IPS DF 19.7 (cell line): ENCODE measurements at places on chromosomes 11 and 22.

DNA sequence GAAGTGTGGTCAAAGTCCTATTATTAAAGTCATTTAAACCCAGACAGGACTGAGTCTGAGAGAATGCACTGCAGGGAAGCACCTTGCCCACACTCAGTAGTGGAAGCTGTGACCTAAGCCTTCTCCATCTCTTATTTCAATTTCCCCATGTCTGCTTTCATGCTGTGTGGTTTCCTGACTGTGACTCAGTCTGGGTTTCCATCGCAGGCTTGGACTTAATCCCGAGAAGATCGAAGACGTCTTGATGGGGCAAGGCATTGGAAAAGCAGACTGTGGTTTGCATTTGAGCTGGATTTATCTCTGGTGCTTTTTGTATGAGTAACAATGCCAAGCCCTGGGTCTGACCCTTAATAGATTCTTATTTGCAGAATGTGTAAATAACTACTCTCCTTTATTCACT lies 238.9 kb downstream of the NTM start:
- no peak for DNase-seq

GRCh38 chr22:23218867-23219251 lies 38.5 kb downstream of the BCR start:
- DNase-seq = no peak

DNA sequence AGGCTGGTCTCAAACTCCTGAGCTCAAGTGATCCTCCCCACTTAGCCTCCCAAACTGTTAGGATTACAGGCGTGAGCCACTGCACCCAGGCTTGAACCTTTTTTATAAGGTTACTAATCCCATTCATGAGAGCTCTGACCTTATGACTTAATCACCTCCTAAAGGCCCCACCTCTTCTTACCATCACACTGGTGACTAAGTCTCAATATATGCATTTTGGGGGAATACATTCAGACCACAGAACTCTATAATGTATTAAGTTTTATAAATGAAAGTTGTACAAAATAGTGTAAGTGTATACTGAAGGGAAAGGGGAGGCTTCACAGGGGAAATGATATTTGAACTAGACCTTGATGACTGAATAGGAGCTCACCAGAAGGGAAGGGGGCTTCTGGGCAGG lies 28.4 kb upstream of the RBFOX2 start:
- no peak for DNase-seq

GRCh38 chr11:104337273-104337672 lies 173.3 kb upstream of the PDGFD start:
- DNase-seq = no peak

DNA sequence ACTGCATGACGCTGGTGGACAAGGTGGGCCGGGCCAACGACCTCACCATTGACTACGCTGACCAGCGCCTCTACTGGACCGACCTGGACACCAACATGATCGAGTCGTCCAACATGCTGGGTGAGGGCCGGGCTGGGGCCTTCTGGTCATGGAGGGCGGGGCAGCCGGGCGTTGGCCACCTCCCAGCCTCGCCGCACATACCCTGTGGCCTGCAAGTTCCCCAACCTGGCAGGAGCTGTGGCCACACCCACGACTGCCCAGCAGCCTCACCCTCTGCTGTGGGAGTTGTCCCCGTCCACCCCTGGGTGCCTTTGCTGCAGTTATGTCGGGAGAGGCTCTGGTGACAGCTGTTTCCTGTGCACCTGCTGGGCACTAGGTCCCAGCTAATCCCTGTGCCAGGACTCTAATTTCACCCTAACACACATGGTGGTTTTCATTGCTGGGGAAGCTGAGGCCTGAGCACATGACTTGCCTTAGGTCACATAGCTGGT lies 49.0 kb upstream of the PPP6R3 start:
- no peak for DNase-seq

DNA sequence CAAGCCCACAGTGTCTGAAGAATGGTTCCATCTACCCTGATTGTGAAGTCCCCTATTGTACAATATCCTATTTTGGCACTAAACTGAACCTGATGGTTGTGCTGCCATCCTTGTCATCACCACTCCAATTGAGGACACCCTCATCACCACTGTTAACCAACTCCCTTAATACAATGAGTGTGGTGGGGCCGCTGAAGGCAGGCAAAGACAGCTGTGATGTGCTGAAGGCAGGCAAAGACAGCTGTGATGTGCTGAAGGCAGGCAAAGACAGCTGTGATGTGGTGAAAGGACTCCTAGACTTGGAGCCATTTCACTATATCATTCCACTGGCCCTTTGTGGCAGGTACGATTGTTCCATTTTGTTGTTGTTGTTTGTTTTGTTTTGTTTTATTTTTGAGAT lies 481.6 kb downstream of the SOX6 start:
- no peak for DNase-seq

DNA sequence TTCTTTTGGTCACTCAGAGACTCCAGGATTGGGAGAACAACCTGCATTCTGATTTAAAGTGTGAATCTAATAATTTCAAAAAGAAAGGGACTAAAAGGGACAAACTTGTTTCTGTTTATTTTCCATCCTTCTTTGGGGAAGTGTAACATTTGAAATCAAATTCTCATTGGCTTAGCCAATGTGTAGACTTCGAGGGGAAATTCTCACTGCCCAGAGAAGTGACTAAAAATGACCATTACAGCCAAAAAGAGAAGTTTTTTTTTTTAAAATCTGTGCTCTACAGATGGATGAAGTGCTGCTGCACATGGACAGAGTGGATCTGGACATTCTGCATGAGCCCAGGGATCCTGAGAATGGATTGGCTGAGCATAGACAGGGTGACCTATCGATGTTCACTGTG lies 49.4 kb upstream of the ELF5 start:
- no peak for DNase-seq

DNA sequence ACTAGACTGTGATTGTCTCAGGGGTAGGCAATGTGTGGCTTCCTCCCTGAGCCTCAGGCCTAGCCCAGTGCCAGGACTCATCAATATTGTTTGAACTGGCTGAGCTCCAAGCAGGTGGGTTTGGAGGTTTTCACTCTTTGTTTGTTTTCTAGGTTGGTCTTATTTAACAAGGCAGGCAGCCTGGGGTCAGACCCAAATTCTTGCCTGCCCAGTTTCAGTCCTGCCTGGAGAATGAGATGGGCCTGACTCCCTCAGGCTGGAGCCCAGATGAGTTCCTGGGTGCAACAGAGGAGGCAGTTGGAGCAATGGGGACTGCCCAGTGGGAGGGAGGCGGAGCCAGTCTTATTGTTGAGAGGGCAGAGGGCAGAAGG lies 28.3 kb upstream of the TP53I11 start:
- DNase-seq = no peak

DNA sequence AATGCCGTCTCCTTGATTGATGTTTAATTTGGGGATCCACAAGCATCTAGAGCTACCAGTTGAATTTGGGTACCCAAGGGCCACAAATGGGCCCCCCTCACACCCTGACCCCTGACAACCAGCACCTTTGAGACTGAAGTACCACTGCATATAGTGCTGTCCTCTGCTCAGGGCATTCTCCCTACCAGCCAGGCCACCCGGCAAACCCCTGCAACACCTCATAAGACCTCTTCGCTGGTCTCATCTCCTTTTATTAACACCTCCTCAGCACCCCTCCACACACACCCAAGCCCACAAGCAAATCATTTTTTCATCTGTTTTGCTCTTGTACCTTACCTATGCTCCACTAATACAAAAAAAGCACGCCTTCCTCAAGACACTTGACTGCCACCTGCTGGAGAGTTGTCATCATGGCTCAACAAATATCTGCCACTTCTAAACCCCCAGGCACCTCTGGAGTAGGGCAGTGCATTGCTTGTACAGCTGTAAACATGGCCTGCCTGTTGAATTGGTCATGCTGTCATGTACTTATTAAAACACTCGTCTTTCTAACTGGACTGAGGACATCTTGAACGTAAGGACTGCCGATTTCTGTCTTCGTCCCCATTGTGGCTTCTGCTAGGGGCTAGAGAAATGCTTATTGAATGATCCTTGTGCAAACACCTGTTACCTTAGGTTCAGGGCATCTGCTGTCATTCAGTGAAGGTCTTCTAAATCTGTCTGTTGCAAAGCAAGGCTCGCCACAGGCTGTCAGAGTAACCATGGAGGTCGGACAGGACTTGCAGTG lies 66.5 kb downstream of the BMAL1 start:
- DNase-seq = no peak

GRCh38 chr11:61797263-61797944 lies 4.7 kb downstream of the FEN1 start:
- DNase-seq = no peak

DNA sequence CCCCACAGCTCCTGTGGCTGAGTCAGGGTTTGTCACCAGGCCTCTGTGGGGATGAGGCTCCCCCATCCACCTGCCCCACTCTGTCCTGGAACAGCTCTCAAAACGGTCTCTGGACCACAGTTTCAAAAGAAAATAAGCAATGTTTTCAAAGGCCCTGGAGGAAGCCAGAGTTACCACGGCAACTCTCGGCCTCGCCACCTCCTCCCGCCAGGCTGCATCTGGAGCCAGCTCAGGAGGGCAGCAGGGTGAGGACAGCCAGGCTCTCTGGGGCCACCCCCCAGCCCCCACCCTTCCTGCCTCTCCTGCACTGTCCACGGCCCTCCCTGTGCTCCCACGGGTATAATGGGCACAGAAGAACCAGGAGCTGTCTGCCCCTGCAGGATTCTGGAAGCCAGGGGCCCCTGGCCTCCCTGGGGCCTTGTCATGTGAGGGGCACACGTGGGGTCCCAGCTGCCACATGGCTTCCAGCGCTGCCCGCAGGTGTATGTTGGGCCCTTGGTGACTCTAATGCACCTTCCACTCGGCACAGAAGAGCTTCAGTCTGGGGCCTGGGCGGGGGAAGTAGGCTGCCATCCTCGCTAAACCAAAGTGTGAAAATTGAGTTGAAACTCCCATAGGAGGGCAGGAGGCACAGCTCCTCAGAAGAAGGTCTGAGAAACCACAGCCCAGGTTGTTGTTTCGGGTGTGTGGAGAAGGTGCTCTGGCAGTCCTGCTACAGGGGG lies 10.3 kb downstream of the CD81 start:
- DNase-seq = no peak

GRCh38 chr11:9692691-9693090 lies 28.8 kb downstream of the SWAP70 start:
- no peak for DNase-seq

- DNase-seq = no peak
Measured at GRCh38 chr11:68517121-68517741, 56.7 kb downstream of the PPP6R3 start.

- DNase-seq = no peak
Measured at GRCh38 chr11:114442536-114442935, 3.3 kb downstream of the REXO2 start.

DNA sequence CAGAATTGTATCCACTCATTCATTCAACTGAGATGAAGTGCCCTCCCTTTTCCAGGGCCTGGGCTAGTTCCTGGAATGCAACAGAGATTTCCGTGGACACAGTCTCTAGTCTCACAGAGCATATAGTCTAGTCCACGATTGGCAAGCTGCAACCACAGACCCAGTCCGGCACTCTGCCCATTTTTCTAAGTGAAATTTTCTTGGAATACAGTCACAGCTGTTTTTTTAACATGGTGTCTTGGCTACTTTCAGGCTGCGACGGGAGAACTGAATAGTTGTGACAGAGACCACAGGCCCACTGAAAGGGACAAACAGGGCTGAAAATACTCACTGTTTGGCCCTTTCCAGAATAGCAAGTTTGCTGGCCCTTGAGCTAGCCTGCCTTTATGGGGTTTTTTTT lies 29.2 kb downstream of the ALG12 start:
- DNase-seq = no peak

DNA sequence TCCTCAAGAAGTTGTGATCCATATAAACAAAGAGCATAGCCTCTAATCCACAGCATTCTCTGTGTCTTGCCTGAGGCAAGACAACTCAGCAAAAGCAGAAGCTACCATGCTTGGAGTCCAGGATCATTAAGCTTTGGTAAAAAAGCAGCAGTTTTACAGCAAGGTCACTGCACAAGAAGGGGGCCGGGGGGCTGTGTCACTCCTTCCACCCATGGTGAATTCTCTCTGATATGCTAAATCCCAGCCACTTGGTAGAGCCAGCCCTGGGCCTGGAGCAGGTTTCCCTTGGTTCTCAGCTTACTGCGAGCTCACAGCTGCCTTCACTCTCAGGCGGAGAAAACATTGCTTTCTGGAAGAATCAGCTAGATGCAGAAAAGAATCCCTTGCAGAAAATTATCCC lies 144.7 kb downstream of the TENM4 start:
- DNase-seq = no peak

GRCh38 chr11:41861838-41862237 lies 402.4 kb upstream of the LRRC4C start:
- DNase-seq = no peak

GRCh38 chr22:23065069-23065451 lies 5.3 kb upstream of the GNAZ start:
- DNase-seq = no peak

DNA sequence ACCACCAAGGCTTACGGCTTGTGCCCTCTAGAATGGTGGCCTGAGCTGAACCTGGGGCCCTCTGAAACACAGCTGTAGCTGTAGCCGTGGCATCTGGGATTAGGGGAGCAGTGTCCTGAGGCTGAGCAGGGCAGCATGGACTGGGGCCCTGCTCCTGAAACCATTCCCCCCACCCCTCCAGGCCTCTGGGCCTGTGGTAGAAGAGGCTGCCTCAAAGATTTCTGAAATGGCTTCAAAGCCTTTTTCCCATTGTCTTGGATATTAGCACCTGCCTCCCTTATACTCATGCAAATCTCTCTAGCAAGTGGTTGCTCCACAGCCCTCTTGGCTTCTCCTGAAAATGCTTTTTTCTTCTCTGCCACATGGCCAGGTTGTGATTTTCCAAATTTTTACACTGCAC lies 106.9 kb downstream of the CTNND1 start:
- DNase-seq = peak; percentile 90

- no peak for DNase-seq
Measured at GRCh38 chr11:47415949-47416472, 7.6 kb downstream of the SLC39A13 start.

DNA sequence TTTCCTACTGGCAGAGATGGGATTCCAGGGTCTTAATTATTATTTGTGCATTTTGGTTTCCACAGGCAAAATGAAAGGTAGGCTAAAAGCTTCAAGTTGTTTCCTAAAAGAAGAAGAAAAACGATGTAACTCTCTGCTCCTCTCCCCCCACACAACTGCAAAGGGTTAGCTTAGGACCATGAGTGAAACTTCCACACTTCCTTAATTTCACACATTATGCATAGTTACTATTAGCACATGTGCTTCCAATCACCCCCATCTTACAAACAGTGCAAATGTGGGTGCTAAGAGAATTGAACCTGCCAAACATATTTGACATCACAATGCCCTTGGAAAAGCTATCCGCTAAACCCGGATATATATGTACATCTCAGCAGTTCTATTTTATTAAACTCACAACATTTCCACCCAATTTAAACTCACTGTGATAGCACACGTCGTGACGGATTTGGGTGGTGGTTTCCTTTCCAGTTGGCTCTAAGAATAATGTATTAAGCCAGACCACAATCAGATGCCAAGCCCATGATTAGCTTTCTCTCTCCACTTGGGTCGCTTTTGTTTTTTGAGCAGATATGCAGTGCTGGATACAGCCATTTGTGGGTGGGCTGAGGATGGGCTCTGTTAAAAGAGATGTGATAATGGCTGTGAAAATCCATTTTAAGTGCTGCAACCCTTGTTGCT lies 245.0 kb upstream of the POU2AF2 start:
- no peak for DNase-seq

- DNase-seq = peak; percentile 15
Measured at GRCh38 chr11:68402355-68403031, 58.1 kb upstream of the PPP6R3 start.
